ENCODE measurements at places on chromosomes 3 and 15.

- DNase-seq = no peak
These were observed 41.5 kb downstream of the TOPBP1 start for GRCh38 chr3:133620066-133620784.

GRCh38 chr15:42070279-42070975, 23.9 kb downstream of the PLA2G4D start:
- DNase-seq = no peak

- DNase-seq = no peak
These were observed 326.8 kb upstream of the SOX2 start for GRCh38 chr3:181384970-181385369.

- no peak for DNase-seq
These were observed 47.2 kb upstream of the RASA2 start for GRCh38 chr3:141439589-141439988.

- DNase-seq = no peak
These were observed 118.1 kb downstream of the CLSTN2 start for GRCh38 chr3:140052771-140053702.

DNA sequence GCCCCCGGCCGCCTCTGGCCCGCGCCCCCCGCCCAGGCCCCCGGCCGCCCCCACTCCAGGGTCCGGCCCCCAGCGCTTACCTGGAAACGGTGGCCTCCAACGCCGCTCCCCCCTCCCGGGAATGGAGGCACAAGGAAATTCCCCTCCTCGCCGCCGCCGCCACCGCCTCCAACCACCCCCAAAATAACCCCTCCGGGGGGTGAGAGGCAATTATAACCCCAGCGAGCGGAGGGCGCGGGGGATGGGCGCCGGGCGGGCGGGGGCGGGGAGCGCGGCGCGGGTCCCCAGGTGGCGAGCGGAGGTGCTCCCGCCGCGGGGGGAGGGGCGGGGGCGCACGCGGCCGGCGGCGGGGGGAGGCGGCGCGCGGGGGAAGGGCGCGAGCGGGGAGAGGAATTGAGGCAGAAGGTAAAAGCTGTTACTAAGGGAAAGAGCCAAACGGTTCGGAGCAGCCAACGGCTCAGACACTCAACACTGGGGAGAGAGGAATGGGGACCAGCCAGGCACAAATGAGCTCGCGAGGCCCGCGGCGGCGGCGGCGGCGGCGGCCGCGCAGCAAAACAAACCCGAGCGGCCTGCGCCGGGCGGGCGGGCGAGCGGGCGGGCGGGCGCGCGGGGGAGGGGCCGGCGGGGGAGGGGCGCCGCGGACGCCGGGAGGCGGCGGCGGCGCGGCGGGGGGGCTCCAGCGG, at the start of gene TBL1XR1:
Gene TBL1XR1 (minus strand): TSS at position 442 of the 686 bp plus-strand sequence. CDS start 132,505 bp downstream, outside the sequence.
- DNase-seq = peak; percentile 82

DNA sequence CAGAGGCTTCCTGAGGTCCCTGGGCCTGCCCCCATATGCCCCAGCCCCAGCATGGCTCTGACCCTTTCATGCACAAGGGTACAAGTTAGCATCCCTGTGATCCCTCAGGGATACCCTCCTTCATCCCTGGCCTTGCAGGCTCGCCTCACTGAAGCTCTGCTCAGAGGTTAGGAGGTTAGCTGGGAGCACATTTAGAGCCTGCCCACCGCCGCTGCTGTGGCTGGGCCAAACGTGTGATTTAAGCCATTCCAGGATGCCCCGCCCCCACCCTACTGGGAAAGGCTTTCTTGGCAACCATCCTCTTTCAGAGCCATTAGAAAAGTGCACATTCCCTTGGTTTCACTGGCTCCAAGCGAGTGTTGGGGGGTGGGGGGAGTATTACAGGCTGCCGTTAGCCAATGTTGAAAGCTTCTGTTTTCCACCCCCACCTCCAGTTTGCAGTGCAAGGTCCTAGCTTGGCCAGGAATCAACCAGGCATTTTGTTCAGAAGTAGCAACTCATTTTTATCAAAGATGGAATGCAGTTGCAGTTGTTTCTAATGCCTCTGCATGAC, 6.3 kb upstream of the HES1 start:
- no peak for DNase-seq

GRCh38 chr15:47514200-47514652, 203.1 kb upstream of the SEMA6D start:
- no peak for DNase-seq

- no peak for DNase-seq
These were observed 9.8 kb downstream of the GMPS start for GRCh38 chr3:155880286-155880685.

GRCh38 chr3:42256135-42256819, 9.7 kb downstream of the CCK start:
- no peak for DNase-seq

GRCh38 chr3:193777524-193777923, 184.5 kb downstream of the OPA1 start:
- DNase-seq = no peak

- no peak for DNase-seq
These were observed 13.4 kb downstream of the PML start for GRCh38 chr15:74007820-74008371.

DNA sequence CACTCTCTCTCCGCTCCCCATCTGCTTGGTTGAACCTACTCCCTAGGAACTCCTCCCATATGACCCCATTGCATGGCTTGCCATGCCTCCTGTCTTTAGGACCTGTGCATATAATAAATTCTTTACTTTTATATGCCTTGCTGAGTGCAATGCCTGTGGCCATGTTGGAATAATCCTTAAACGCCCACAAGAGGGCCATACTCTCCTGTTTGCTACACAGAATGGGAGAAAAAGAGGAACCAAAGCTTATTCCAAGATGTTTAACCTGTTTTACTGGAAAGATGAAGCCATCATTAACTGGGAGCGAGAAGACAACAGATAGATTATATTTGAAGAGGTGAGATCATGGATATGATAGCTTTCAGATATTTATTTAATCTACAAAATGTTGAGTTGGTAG, 1097.8 kb downstream of the NAALADL2 start:
- no peak for DNase-seq

DNA sequence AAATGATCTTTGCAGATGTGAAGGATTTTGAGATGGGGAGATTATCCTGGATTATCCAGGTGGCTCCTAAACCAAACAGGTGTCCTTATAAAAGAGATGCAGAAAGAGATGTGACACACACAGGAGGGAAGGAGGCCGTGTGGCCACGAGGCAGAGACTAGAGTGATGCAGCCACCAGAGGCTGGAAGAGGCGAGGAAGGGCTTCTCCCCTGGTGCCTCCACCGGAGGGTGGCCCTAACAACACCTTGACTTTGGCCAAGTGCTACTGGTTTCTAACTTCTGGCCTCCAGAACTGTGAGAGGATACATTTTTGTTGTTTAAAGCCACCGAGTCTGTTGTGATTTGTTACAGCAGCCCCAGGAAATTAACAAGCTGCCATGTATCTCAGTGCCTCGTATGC, 127.1 kb downstream of the ASB7 start:
- no peak for DNase-seq

DNA sequence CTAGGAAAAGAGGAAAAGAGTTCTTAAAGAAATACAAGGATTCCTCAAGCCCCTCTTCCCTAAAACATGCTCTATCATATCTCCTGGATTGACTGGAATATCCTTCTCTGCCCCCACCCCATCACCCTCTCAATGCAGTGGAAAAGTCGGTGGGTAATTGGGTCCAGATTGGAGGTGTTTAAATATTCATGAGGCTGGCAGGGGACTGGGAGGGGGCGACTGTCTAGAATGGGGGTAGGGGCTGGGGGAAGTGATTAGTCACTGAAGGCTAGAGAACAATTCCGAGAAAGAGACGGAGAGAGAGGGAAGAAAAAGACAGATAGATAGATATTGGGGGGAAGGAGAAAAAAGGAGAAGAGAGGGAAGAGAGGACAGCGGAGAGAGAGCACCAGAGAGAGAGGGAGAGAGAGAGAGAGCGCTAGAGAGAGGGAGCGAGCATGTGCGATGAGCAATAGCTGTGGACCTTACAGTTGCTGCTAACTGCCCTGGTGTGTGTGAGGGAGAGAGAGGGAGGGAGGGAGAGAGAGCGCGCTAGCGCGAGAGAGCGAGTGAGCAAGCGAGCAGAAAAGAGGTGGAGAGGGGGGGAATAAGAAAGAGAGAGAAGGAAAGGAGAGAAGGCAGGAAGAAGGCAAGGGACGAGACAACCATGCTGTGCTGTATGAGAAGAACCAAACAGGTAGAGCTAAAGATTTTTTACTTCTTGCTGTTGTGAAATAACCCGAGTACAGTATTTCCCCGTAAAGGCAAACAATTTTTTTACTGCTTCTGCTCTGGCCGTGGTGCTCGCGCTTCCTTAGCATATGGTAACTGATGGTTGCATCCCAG, at the start of gene GAP43:
Gene GAP43 (plus strand): TSS at position 467 of the 825 bp plus-strand sequence. CDS start 180 bp downstream, at position 647.
- peak; percentile 3 for DNase-seq

- DNase-seq = no peak
These were observed 207.6 kb downstream of the UACA start for GRCh38 chr15:70555713-70556112.

DNA sequence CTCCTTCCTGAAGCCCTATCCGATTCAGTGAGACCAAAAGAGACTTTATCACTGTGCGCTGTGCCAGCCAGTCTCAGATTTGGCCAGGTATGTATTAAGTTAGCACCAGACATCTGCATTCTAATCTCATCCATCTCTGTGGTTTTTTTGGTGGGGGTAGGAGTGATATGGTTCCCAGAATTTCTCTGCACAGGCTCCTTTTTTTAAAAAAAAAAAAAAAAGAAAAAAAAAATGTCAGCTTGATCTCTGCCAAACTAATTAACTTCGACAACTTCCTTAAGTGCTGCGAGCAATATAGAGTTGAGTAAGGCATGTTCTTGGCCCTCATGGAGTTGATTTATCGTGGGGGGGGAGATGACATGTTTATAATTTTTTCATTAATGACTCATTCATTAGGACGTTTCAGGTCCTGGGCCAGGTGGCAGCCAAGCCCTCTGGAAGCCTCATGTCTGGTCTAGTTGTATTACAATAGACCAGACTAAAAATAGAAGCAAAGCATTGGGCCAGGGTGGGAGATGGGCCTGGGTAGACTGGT, 12.9 kb downstream of the SLCO3A1 start:
- no peak for DNase-seq

DNA sequence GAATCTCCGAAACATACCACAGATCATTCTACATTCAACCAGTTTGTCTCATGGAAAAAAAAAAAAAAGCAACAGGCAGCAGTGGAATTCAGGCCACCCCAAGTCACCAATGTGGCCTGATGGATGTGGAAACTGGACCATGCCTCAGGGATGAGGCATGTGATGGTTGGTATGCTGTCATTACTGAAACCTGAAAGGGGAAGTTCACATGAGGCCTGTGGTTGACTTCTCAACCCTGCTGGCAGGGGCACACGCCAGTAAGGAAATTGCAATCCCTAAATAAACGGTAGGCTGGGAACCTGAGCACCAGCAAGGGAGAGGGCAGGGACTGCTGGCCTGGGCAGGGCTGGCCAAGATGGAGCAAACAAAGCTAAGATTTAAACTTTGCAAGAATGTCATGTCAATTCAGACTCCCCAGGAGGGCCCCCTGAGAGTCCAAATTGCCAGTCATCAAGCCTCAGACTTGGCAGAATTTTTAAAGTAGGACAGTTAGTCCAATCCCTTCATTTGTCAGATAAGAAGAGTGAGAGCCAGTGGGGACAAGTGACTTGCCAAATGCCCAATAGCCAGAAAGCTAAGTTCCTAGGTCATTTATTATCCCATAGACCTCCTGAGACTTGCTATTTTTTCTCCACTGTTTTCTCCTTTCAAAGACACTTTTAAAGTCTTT, 310.4 kb downstream of the ERC2 start:
- no peak for DNase-seq

GRCh38 chr3:136772709-136773108, 20.5 kb upstream of the STAG1 start:
- DNase-seq = no peak

DNA sequence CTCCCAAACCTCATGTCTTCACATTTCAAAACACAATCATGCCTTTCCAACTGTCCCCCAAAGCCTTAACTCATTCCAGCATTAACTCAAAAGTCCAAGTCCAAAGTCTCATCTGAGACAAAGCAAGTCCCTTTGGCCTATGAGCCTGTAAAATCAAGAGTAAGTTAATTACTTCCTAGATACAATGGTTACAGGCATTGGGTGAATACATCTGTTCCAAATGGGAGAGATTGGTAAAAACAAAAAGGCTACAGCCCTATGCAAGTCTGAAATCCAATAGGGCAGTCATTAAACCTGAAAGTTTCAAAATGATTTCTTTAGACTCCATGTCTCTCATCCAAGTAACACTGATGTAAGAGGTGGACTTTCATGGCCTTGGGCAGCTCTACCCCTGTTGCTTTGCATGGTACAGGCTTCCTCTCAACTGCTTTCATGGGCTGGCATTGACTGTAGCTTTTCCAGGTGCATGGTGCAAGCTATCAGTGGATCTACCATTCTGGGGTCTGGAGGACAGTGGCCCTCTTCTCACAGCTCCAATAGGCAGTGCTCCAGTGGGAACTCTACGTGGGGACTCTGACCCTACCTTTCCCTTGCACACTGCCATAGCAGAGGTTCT, 55.0 kb upstream of the PLSCR4 start:
- DNase-seq = no peak

DNA sequence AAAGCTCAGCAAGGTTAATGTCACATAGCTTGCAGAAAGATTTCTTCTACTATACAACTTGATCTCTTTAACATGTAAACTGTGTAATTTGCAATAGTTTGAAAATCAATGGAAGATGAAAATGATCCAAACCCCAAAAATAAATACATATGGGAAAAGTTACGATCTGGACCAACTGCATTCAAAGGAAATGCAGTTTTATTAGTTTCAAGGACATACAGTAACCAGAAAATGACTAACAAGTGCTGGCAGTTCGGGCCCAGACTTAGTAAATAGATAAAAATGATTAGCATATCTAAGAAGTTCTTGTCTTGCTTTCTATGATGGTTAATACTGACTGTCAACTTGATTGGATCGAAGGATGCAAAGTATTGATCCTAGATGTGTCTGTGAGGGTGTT, 37.3 kb upstream of the LEKR1 start:
- no peak for DNase-seq

GRCh38 chr15:85792912-85793590, 1.7 kb downstream of the KLHL25 start:
- DNase-seq = peak; percentile 42

DNA sequence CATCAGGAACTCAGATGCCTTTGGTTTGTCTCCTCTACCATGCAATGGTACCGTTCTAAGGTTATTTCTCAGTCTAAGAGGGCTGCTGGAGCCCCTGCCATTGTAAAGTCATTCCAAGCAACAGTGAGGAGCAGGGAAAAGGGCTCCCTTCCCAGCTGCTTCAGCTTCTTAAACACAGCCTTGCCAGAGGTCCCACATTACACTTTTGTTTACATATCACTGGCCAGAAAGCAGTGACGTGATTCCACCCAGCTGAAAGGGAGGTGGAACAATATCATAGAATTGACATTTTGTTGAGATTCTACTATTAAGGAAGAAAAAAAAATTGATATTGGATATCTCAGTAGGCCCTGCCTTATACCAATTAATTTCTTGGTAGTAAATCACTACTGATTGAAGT, 194.6 kb downstream of the SUCLG2 start:
- no peak for DNase-seq

DNA sequence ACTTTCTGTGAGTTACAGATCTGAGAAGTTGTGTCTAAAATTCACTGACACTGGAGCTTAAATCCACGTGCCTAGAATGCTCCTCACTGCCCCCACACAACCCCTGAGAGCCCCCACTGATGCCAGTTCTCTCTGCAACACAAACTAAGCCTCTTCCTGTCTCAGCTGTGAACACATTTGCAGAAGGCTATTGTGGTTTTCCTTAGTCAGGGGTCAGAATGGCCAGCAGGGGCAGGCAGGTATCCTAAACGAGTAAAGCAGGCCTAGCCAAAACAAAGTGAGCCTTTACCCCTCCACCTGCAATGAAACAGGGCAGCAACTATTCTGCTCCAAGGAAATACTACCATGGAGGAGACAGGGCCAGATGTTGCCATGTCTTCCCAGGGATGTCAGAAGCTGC, 78.6 kb downstream of the FHIT start:
- no peak for DNase-seq
